ENCODE measurements at places on chromosomes 11 and 22.

GRCh38 chr11:46521961-46522681 is 71.7 kb downstream of the AMBRA1 start:
- no peak for DNase-seq

DNA sequence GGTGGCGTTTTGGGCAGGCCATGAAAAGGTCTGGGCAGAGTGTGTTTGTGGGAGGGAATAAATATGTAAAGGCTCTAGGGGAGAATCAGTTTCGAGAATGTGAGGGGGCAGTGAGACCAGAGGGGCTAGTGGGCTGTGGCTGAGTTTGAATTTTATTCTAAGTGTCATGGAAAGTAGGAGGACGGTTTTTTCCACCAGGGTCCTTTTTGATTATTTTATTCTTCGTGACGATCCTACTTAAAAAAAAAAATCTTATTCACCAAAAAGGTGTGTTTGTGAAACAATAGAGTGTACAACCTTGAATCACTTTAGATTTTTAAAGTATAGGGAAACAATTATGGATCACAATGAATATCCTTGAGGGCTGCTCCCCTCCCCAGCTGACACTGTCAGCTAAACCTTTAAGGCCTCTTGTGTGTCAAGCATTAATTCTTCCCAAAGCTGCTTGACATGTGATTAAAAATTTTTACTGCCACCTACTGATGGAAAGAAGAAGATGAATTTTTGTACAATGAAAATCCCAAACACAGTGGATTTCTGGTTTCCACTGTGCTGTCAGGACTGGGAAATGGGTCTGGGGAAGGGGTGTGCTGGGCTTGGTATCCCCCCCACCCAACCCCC is 107.5 kb upstream of the OR4B1 start:
- no peak for DNase-seq

DNA sequence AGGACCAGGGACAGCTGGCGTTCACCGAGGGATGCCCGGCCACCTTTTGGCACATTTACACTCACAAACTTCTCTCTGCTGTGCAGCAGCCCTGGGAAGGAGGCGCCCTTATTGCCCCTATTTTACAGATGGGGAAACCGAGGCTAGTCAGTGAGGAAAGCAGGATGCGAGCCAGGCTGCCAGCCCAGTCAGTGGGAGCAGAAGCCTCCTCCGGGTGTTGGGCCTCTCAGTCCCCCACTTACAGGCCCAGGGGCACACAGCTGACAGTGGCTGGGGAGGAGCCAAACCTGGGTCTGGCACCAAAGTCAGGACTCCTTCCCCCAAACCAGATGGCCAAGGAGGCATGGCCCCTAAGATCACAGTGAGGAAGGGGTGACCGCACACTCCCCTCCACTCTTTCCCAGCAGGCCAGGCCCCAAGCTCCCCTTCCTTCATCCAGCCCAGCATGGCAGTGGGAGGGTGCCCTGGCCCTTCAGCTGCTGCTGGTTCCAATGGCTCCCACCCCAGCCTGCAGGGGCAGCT is 121.4 kb upstream of the ANO1 start:
- no peak for DNase-seq

DNA sequence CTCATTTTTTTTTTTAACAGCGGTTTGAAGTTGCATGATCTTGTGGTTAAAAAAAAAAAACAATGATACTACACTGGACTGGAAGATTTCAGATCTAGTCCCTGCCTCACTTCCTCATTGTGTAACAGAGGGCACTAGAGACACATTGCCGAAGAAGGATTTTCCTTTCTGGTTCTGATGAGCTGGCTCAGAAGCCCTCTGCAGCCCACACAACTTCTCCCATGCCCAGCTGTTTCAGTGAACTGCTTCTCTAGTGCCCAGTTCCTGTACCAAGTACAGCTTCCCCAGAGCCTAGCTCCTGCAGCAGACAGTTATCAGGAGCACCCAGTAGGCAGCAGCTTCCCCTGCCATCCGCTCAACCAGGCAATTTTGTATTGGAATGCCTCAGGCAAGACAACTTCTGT is 29.5 kb upstream of the ANO5 start:
- DNase-seq: peak; percentile 6

DNA sequence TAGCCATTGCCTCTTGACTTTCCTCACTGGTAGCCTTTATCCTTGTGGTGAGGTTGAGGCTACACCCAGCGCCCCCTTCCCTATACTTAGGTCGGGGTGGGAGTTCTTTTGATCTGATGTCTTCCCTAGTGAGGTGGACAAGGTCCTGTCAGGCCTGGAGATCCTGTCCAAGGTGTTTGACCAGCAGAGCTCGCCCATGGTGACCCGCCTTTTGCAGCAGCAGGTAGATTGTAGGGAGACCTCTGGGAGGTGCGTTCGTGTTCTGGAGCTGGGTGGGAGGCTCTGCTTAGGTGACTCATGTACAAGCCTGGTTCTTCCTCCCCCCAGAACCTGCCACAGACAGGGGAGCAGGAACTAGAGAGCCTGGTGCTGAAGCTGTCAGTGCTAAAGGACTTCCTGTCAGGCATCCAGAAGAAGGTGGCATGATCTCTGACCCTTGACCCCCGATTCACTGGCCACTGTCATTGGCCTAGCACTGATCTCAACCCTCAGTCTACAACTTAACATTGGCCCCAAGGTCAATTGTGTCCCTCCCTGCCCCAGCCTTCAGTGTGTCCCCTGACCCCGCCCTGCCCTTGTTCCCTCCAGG is 4.9 kb downstream of the INPPL1 start:
- DNase-seq: no peak

Data from transverse colon (tissue), 4 donors.